Fibroblast of skin of right quadriceps (primary cell): ENCODE measurements at places on chromosomes 16 and 17.

DNA sequence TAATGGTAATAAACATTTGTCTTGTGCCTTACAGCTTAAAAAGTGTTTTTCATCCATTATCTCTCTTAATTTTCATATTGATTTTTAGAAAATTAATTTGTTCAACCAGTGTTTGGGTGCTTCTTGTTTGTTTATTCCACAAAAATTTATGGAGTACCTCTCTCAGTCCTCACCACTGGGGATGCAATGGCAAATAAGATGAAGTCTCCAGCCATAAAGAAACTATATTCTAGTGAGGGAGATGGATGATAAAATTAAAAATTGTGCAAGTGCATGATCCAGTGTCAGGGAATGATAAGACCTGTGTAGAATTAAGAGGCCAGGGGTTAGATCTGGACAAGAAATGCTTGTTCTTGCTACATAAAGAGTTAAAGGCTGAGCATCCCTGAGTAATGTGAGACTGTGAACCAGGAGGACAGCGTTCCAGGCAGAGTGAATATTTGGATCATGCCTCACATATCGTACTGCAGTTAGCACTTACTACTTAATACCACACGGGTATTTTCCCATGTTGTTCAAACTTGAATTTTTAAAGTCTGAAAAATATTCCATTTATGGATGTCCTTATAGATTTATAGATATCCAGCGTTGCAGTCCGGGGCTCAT is 535.7 kb upstream of the HSBP1 start:
- DNase-seq = peak; percentile 31

DNA sequence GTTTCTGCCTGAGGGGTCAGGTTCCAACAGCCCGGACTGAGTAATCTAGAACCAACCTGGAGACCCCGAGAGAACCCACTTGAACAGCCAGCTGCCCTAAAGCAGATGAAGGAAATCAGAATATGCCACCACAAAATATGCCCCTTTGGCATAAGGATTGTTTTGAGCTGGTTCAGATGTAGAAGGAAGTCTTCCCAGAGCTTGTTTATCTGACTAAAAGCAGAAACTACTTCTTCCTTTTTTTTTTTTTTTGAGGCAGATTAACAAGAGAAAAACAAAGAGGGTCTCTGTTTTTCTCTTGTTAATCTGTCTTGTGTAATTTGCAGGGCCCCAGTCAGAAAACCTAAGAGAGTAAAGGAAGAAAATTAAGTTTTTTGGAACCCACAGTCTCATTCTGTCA is 53.0 kb downstream of the PECAM1 start:
- DNase-seq = no peak

GRCh38 chr16:67995423-67995822 is 3.9 kb downstream of the DPEP2 start:
- DNase-seq = no peak

- peak; percentile 72 for DNase-seq
Measured at GRCh38 chr16:53822936-53823529, 119.1 kb downstream of the FTO start.

- no peak for DNase-seq
Measured at GRCh38 chr16:52492789-52493357, 54.1 kb downstream of the TOX3 start.

- DNase-seq = no peak
Measured at GRCh38 chr16:751152-752006, 9.2 kb upstream of the MSLN start.

DNA sequence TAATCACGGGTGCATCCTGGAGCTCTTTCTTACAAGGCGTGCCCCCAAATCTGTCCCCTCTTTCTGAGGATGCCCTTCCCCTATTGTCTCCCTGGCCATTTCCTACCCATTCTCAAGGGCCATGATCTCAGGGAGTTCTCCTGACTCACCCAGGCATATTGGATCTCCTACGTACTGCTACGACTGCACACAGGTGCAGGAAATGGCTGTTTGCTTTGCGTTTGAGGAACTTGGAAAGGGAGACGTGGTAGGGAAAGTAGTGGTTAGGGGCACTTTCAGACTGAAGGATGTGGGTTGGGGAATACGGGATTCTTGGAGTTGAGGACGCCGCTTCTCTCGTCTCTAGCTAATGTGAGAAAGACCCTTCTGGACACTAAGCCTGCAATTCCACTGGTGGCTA is 18.7 kb upstream of the MEOX1 start:
- no peak for DNase-seq

GRCh38 chr17:13230350-13231264 is 212.8 kb upstream of the ELAC2 start:
- peak; percentile 48 for DNase-seq

- DNase-seq = peak; percentile 40
Measured at GRCh38 chr17:76458580-76459490, 5.9 kb upstream of the UBE2O start.

DNA sequence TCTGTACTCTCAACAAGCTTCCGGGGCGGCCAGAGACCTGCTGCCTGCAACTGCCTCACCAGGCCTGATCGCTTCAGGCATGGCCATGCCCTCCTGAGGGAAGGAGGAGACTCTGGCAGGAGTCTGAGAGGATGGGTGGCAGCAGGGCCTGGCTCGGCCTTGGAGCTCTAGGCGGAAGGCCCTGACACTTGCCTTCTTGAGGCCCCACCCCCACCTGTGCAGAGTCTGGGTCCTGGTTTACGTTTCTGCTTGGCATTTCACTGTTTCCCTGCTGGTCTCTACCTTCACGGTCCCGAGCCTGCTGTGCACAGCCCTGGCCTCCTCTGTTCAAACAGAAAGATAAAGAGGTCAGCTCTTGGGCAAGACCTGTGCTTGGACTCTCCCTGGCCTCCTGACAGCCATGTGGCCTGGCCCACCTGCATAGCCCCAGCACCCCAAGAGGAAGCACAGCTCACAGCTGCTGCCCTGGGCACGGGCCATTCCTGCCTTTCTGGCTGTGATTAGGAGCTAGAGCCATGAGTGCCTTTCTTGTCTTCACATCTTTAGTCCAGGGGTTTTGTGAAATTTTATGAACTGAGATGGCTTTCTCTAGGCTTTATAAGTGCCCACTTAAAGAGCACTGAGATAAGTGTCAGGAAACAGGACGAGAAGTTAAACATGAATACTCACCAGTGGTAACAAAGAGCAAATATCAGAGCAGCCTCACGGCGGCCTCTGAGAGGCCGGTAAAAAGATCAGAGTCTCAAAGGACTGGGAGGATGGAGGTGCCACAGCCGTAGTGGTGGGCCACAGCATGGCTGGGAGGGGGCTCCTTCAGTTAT is 25.6 kb upstream of the MTSS2 start:
- no peak for DNase-seq

- DNase-seq = no peak
Measured at GRCh38 chr16:25158401-25158800, 46.9 kb downstream of the LCMT1 start.

DNA sequence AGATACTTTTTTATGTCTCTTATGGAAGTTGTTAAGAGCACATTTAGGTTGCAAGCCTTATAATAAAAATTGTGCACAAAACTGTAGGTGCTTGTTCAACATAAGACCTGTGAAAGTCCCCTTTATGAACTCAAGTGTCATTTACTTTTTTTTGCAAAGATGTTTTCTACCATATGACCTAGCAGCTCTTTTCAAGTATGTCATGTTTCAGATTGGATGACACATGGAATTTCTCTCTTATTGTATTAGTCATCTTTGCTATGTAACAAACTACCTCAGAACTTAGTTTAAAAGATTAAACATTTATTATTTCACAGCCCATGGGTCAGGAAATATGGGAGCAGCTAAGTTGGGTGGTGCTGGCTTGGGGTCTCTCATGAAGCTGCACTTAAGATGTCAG is 57.9 kb downstream of the PHKB start:
- DNase-seq = no peak

DNA sequence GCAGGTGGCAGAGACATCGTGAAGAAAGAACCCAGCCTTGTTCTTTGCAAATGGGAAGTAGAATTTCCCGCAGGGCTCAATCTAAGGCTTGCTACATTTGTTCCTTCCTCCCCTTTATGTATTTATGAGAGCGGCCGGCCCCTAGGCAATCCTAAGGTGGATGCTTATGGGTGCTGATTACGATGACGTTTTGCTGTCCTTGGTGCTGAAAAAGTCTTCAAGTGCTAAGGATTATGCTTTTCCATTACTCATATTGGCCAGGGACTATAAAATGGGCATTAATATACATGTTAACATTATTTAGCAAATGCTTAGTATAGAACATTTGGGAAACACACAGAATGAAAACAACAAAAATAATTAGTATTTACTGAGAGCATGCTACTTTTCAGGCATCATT is 313.3 kb upstream of the XYLT1 start:
- DNase-seq = peak; percentile 69

GRCh38 chr16:29943846-29944799 is 17.8 kb upstream of the TMEM219 start:
- peak; percentile 99 for DNase-seq

DNA sequence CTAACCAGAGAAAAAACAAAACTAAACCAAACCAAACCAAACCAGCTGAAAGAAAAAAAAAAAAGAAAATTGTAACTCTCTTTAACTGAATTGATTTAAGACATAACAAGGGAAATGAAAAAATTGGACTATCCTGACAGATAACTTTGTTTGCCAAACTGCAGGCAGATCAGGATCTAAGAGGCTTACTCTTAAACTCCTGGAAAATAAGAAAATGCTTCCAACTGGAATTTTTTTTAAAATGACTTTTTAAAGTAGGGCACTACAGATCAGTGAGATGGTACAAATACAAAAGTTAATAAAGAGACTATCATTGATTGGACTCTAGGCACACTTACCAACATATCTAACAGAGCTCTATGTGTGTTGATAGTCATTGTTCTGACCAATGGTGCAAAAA is 125.5 kb upstream of the KCNJ16 start:
- DNase-seq = no peak

DNA sequence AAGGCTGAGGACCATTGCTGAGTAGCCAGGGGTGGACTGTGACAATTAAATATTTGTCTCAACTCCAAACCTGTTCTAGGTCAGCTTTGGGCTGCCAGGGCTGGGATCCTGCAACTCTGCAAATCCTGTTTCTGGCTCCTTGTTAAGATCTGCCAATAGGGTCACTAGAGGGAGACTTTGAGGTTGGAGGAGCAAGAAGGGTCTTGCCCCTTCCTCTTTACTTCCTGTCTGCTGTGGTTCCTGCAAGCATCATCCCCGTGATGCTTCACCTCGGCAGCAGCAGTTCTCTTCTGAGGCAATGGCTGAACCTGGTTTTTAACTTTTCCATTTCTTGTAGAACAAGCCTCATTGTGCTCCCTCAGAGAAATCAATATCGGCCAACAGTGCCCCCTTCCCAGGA is 124.6 kb downstream of the IRX5 start:
- no peak for DNase-seq

GRCh38 chr17:19254651-19255050 is 17.5 kb downstream of the EPN2 start:
- DNase-seq = no peak
